Smooth muscle cell of the pulmonary artery (primary cell): ENCODE measurements at places on chromosomes 7 and 10. TPM values are rescaled to one million over a fixed set of nuclear protein-coding genes. Genes with fewer than 3 reads are reported as not detected.

GDF10 gene
- total RNA-seq, result 0.03 and 5.5 TPM in 2 replicates

PDZD7 gene
- total RNA-seq, result 2.8 and 5.5 TPM in 2 replicates

ITGA8 gene
- 43.7 and 210 TPM in 2 replicates for total RNA-seq

CAV1 gene
- 405 and 784 TPM in 2 replicates for total RNA-seq

CHAT gene
- not detected in 2 replicates for total RNA-seq

ACBD5 gene
- total RNA-seq, result 27.1 and 27.2 TPM in 2 replicates

WIPF3 gene
- 0.07 TPM in 2 replicates for total RNA-seq

VAX1 gene
- total RNA-seq, result not detected in 2 replicates

C10orf143 gene
- total RNA-seq, result 0.13 and 0.30 TPM in 2 replicates

GOT1 gene
- total RNA-seq, result 23.8 and 29.9 TPM in 2 replicates

SLC26A5 gene
- total RNA-seq, result not detected in 2 replicates

LIPJ gene
- not detected in 2 replicates for total RNA-seq

NUTM2B gene
- 0.30 and 0.39 TPM in 2 replicates for total RNA-seq

GLI3 gene
- total RNA-seq, result 4.1 and 4.8 TPM in 2 replicates

HEPACAM2 gene
- total RNA-seq, result 0.07 TPM in 1 of 2 replicates, not detected in the other

SCART1 gene
- 2.5 and 2.8 TPM in 2 replicates for total RNA-seq

RAPGEF5 gene
- 23.8 and 35.8 TPM in 2 replicates for total RNA-seq

AKR1C1 gene
- total RNA-seq, result 79.3 and 99.2 TPM in 2 replicates

CYP3A5 gene
- not detected in 2 replicates for total RNA-seq

VPS37D gene
- total RNA-seq, result 4.1 and 5.7 TPM in 2 replicates

HYAL4 gene
- total RNA-seq, result not detected in 2 replicates

SFXN3 gene
- total RNA-seq, result 97.7 and 107 TPM in 2 replicates

WEE2 gene
- not detected in 2 replicates for total RNA-seq

ANKRD22 gene
- total RNA-seq, result 0.07 TPM in 1 of 2 replicates, not detected in the other

DIP2C gene
- total RNA-seq, result 27.9 and 40.9 TPM in 2 replicates

AOC1 gene
- not detected in 2 replicates for total RNA-seq
